NCI-H526 (cell line): ENCODE measurements at places on chromosomes 5 and 9.

DNA sequence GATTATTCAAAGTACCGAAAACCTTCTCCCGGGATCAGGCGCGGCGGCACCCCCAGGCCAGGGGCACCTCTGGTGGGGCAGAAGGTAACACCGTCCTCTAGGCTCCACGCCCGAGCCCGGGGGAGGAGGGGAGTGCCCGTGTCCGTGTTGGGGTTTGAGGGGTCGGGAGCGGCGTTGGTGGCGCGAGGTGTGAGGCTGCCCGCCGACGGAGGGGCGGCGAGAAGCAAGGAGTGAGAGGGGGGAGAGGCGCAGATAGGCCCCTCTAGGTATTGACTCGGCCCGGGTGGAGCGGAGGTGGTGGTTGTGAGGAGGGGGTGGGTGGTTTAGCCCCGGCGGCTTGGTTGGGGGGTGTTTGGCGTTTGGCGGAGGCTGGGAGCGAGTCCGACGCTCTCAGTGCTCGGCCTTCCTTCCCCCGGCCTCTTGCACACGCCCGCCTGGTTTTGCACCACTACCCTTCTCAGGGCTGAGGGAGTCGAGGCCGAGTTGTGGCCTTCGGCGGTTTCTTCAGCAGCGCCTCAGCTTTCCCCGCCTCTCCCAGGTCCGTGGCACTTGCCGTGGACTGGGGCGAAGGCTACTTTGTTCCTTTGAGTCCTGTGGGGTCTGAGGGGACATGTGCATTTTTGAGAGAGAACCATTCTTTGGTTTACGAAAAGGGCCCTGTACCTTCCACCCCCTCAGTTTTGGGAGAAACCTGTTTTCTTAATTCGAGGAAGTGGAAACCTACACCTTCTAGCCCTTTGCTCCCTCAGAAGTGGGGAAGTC, 450 bp downstream of the GPBP1 start:
- peak; percentile 43 for DNase-seq

GRCh38 chr5:14142202-14142826, 828 bp upstream of the TRIO start:
- DNase-seq: no peak

- DNase-seq: peak; percentile 12
Observed at GRCh38 chr5:139481580-139482049, 943 bp downstream of the STING1 start.

DNA sequence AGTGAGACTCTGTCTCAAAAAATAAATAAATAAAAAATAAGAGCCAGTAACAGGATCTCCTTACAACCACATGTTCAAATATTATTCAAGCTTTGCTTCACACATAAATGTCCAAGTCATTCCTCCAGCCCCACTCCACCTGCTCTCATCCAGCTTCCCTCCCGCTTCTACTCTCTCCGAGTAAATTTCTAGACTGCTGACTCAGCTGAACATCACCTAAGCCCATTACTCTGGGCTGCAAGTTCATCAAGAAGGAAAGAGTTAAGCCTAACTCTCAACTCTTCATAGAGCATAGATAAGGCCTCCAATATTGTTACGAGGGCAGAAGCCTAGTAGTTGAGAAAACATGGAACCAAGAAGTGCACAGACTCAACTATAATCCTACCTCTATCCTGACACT, 300.2 kb downstream of the FBXL17 start:
- DNase-seq: no peak

GRCh38 chr9:110638381-110638954, 30.1 kb upstream of the MUSK start:
- DNase-seq: no peak

- DNase-seq: no peak
Observed at GRCh38 chr5:108615216-108615615, 132.5 kb upstream of the FER start.

DNA sequence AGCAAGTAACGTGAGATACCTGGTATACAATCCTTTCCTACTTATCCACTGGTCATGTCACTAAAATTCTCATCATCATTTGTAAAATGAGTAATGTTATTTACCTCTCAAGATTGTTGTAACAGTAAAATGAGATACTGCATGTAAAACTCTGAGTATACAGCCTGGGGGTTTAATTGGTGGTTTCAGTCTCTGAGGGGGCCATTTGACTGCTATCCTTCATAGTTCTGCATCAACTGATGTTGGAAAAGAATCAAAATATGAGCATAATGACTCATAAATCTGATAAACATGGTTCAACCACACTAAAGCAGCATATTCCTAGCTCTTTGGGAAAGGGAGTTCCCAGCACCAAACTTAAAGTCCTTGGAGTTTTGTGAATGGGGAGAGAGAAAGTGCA, 181.0 kb upstream of the GHR start:
- DNase-seq: no peak

DNA sequence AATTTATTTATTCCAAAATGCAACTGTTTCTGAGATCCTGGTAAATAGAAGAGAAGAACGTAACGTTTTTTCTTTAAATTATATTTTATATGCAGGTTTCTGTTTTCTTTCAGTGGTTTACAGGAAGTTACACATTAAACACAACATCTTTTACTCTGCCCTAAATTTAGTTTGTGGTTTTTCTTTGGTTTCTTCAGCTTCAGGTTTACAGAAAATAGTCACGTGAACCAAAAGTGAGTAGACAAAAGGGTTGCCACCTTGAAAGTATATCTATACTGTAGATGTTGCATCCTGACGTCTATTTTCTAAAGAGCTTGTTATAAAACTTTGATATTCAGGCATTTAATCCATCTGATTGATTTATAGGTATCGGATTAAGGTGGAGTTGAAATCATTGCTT, 1236.6 kb downstream of the MAT2B start:
- DNase-seq: no peak

DNA sequence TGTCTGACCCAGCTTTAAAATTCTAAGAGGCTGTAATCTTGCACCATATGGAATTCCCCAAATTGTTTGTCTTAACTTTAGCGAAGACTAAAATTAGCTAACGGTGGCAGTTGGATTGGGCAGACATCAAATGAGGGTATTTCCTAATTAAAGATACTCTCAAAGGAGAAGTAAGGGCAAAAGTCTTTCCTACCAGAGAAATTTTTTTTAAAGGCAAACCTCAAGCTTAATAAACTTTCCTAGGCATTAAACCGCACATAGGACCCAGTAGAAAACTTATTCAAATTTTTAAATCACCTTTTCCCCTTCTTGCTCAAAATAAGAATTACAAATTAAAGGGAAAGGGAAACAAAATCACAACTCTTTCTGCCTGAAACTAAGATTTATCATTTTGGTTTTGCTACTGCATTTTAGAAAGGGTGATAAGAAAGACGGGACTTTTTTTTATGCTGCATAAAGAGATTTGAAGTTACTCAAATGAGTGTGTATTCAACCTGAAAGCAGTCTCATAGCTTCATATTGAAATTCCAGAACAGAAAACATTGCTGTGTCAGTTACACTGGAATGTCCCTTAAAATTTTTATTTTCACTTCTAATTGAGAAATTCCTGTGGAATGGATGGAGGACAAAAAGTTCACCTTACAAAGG, 189.1 kb upstream of the PTGER4 start:
- DNase-seq: no peak

DNA sequence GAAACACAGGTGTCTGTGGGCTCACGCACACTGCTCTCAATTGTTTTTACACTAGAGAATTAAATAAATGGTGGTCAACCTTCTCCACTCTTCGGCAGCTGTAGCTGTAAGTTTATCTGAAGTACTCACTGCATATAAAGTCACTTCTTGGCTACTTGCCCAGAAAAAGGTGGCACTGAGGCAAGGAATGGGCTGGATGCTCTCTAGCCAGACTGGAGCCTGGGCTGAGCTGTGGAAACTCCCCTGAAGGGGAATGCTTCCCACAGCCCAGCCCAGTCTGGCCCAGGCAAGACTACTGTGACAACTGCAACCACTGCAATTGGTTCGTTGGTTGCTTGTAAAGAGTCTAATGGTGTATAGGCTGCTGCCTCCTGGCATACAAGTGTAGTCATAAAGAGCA, 4.5 kb downstream of the LEAP2 start:
- DNase-seq: no peak

- no peak for DNase-seq
Observed at GRCh38 chr9:85676790-85677189, 65.0 kb downstream of the AGTPBP1 start.
